ENCODE measurements at places on chromosomes 2 and 18.

DNA sequence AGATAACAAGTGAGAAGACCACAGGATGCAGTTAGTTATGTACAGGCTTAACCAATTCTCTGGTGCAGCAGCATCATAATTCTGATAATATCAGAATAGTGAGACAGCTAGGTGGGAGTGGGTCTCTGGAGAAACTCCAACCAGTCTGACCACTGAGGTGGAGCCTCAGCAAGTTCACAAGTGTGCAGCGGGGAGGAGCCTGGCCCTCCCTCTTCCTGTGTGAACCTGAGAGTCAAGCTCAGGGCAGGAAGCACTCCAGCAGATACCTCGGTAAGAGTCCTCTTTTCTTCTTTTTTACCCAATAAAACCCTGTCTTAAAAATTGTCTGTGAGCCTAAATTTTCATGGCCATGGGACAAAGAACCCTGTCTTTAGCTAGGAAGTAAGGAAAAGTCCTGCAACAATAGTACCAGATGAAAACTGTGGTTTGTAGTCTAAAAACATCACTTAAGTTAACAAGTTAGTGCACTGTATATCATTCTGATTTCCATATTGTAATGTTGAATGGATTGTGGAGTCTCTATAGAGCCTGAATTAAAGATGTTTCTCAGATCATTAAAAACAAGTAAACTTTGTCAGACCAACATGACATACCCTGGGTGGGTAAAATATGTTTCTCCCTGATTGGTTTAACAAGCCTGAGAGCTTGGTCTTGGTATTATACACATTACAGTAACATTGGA lies 370.8 kb downstream of the TMEM182 start:
- no peak for DNase-seq

GRCh38 chr2:189751080-189751658 lies 11.4 kb downstream of the OSGEPL1 start:
- no peak for DNase-seq

DNA sequence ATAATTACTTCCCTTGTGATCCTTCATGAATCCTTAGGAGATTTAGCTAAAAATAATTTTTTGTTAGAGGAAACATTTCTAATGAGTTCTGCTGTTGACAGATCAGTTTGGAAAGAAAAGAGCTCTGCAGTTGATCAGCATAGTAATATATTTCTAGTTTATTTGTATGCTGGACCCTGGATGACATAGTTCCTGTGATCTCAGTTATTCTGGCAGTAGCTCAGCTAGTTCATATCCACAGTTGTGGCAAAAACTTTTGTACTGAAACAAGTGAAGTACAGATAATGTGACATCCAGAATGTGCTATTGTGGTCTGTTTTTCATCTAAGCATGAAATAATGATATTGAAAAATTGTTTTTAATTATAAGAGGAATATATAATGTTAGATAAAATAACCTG lies 33.7 kb downstream of the ABI2 start:
- DNase-seq = no peak

- no peak for DNase-seq
These were observed 13.2 kb downstream of the ARL4C start for GRCh38 chr2:234483568-234484251.

- DNase-seq = no peak
These were observed 254.6 kb downstream of the MEIS1 start for GRCh38 chr2:66689456-66690051.

DNA sequence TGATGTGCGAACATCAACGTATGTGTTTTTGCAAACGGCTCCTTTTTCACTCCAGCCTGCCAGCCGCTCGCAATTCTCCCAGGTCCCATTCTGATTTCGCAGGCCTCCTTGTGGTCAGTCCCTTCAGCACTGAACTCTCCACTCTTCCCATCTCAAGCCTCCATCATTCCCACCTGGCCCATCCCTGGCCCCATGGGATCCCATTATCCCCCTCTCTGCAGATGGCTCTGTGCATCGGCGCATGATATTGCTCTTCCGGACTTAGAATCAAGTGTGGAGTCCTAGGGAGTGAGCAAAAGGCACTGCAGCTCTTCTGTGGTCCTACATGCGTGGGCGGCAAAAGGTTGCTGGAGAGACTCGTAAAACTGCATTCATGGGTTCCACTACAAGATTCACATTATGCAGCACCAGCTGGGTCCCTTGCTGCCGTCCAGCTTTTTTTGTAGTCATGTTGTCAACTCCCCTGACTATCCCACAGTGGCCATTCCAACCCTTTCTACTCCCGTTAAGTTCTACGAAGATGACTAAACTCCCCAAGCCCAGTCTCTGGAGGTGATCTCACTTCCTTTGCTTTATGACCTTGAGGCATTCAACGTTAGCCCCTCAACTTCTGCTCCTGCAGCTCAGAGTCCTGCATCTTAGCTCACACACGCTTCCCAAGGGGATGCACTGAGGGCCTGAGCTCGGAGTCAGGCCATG lies 125.3 kb upstream of the NRP2 start:
- DNase-seq = no peak

Data from SK-N-MC (cell line).